Ecto neural progenitor cell (in vitro differentiated cells): ENCODE measurements at places on chromosomes 7 and 10.
A peak's percentile ranks its signal among the peaks of the same experiment; 100 is the strongest.

GRCh38 chr10:121804460-121804859 lies 123.4 kb downstream of the ATE1 start:
- no peak for DNase-seq

- no peak for DNase-seq
Measured at GRCh38 chr10:112374724-112375541, 1.0 kb downstream of the ACSL5 start.

GRCh38 chr10:128173386-128173785 lies 47.2 kb upstream of the MKI67 start:
- DNase-seq, result no peak

GRCh38 chr7:138755842-138756590 lies 41.8 kb upstream of the TMEM213 start:
- no peak for DNase-seq

GRCh38 chr7:28174901-28175661 lies 5.5 kb downstream of the JAZF1 start:
- DNase-seq, result no peak

DNA sequence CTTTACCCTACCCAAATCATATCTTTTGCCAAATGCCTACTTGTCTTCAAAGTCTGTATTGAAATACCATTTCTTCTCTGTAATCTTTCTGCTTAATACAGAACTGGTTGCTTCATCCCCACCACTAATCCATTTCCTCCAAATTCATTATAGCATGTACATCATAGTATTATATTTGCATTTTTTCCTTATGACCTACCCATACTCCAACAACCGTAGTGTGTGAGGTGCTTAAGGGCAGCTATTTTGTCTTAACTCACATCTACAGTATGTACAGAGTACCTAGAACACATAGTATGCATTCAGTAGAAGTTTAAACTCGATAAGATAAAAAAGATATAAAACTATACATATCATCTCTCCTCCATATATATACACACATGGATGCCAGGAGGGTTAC lies 23.7 kb downstream of the ACSL5 start:
- no peak for DNase-seq

- no peak for DNase-seq
Measured at GRCh38 chr10:103896225-103896624, 21.8 kb downstream of the STN1 start.

DNA sequence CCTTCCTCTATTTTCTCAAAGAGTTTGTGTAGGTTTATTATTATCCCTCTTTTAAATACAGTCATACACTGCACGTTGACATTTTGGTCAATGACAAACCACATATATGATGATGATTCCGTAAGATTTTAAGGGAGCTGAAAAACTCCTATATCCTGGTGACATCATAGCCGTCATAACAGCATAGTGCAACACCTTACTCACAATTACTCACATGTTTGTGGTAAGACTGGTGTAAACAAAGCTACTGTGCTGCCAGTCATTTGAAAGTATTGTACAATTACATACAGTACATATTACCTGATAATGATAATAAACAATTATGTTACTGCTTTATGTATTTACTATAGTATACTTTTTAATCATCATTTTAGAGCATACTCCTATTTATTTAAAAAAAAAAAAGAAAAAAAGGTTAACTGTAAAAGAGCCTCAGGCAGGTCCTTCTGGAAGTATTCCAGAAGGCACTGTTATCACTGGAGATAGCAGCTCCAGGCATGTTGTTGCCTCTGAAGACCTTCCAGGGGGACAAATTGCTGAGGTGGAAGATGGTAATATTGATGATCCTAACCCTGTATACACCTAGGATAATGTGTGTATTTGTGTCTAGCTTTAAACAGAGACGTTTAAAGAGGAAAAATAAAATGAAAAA lies 123.3 kb upstream of the CDK1 start:
- DNase-seq, result no peak

- DNase-seq, result no peak
Measured at GRCh38 chr7:134364619-134365037, 47.9 kb upstream of the SLC35B4 start.

- no peak for DNase-seq
Measured at GRCh38 chr10:73967022-73967429, 30.9 kb upstream of the VCL start.

GRCh38 chr7:47529826-47530555 lies 51.9 kb downstream of the TNS3 start:
- DNase-seq, result no peak

DNA sequence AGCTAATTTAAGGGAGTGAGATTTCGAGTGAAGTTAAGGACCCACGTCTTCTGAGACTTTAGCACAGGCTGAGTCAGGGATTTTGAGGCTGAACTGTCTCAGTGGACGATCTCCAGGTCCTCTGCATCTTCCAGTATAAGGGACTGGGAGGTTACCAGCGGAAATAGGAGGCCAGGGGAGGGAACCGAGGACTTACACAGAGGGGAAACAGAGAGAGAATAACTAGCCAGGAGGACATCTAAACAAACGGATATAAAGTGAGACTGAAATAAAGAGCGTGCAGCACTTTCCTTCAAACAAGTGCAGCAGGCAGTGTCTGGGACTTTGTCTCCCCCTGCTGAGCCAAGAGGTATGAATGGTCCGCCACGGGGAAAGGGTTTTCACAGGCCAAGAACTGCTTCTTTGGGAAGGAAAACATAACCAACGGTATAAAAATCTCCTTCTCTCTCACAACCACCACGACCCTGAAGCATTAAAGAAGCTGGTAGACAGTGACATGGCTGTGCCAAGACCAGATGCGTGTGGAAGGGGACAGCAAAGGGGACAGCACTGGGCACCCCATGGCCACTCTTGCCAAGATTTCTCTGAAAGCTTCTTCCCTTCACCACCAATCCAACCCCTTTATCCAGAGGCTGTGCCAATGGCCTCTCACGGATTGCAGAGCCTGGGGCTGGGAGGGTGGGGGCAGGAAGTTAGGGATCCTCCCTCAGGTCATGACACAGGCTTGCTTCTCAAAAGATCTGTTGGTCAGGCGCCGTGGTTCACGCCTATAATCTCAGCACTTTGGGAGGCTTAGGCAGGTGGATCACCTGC lies 72.0 kb downstream of the SLC37A3 start:
- DNase-seq, result peak; percentile 60

DNA sequence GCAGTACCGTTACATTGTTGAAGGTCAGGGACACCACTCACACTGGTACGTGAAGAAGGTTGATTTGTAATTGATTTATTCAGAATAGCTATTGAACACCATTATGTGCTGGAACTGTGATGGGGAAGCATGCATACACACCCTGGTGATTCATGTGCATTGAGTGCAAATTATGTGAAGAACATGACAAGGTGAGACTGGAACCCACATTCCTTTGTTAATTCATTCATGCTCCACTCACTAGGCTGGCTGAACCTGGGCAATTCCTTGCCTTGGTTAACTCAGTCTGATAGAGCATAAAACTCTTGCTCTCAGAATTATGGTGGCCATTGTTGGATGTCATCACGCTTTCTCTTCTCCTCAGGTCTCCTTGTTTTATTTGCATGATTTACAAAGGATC lies 67.3 kb upstream of the TPK1 start:
- no peak for DNase-seq

DNA sequence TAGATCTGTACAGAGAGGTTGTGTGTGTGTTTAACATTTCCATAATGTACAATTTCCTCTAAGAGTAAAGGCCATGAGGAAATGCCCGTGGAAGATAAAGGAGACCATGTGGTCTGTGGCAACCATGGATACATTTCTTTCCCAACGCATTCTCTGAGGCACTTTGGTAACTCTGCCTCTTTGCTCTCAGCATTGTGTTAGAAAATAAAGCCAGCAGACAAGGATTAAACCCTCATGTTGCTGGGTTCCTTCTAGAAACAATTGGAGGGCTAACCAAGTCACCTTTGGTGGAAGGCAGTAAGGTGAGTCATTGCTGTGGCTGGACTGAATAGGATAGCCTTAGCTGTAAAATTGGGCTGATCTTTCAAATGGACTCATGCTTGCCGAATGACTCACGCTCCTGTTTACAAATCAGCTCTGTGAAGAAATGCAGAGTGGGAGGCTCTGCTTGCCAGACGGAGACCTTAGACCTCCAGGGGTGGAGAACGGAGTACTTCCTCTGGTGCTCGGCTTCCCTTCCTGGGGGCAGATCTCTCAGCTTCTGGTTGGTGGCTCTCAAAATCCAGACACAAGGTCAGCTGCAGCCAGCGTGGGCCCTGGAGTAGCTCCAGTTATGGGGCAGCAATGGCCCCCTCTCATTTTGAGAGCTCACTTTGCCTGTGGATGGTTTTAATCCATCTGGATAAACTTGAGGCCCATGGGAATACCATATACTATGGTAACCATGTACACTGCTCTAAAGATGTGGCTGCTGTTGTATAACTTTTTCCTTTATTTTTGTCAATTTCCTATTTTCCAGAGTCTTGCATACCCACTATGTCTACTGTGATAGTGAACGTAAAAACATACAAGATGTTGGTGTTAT lies 137.3 kb downstream of the TCF7L2 start:
- DNase-seq, result no peak

- DNase-seq, result no peak
Measured at GRCh38 chr7:117848941-117849340, 24.3 kb downstream of the CTTNBP2 start.

DNA sequence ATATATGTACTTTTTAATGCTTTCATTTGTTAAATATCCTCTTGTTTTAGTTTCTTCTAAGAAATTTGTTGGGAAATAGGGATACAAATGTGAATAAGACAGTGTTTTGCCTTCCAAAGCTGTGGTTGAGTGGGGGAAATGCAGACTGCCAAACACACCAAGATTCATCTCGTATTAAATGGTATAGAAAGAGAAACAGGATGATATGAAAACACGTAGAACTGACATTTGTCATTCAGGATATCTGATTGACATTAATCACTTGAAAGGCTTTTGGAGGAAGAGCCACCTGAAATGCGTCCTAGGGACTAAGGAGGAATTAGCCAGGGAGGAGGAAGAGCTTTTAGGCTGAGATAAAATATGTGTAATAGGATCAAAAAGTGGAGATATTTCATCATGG lies 287.4 kb upstream of the SEMA3C start:
- DNase-seq, result no peak

DNA sequence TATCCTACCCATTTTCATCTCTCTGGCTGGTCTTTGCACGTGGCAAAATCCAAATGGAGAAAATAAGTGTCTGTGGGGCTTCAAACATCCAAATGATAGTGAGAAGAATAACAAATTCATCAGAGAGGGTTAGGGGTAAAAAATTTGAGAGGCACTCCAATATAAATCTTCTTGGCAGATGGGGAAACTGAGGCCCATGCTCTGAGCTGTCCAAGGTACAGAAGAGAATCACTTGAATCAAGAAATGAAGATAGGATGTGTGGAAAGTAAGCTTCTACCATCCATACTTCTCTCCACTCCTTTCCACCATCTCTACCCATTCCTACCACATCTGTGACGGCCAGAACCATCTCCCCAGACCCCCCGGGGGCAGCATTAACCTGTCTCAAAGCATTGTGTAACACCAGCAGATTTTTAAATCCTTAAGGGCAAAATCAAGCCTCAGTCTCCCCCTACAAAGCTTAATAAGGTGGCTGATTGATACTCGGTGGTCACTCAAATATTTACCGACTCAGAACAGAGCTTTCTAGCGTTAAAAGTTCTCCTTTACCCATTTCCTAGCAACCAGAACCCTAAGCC lies 818 bp downstream of the GOT1 start:
- DNase-seq, result no peak

GRCh38 chr7:99128076-99128950 lies 15.6 kb downstream of the SMURF1 start:
- DNase-seq, result no peak

- no peak for DNase-seq
Measured at GRCh38 chr7:47366211-47366610, 215.7 kb downstream of the TNS3 start.

DNA sequence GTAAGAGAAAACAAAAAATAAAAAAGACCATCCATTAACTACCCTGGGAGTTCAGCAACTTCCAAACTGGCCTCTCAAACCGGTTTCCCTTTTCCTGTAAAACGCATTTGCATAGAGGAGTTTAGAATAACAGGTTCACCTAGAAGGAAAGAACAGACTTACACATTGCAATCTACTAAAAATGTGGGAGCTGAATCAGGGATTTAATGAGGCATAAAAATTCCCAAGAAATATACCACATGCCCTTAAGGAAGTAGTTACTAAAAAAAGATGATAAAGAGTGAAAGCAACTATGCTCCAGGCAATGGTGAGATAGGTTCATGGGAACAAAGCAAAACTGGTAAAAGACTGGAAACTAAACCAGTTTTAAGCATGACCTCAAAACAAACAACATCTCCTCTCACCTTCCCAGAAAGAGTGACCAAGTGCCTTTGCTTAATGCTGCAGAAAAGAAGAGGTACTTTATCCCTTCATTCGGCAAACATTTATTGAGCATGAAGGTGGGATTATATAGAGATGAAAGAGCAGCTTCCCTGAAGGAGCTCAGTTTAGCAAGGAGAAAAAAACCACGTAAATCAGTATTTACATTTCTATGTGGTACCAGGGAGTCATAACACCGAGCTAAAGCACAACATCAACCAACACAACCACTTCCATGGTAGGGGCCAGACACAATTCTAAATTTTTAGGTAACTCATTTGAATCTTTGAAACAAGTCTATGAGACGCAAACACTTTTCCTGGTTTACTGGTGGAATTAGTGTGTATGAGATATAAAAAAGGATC lies 152.8 kb downstream of the SGMS1 start:
- DNase-seq, result no peak

DNA sequence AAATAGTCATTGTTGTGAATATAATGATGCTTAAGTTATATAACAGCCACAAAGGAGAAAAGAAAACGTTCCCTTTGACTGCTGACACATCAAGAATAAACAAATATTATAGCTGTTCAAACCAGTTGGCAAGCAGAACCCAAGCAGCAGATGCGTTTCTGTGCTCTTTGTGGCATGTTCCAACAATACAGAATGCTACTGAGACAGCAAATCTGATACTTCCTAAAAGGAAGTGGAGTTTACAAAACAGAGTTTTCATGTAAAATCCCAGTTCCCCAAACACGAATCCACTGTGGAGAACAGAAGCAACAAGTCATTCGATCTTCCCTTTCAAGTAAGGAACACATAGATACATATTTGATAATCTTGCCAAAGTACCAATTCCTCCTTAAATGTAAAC lies 170.9 kb upstream of the ASAH2 start:
- DNase-seq, result no peak

- no peak for DNase-seq
Measured at GRCh38 chr7:99244939-99245338, 27.7 kb upstream of the MYH16 start.

DNA sequence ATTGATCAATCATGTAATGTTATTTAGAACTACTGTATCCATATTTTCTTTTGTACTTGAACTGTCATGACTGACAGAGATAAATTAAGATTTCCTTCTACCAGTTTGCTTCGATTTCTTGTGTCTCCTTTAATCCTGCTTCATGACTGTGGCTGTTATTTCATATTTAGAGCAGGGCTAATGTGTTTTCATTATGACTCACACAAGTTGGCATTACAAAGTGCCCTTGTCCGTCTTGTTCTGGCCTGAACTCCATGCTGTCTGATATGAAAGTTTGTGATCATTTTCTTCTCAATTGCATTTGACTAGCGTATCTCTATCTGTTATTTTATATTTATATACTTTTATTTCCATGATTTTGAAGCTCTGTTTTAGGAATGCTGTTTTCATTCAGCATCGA lies 344.1 kb upstream of the PRKCQ start:
- no peak for DNase-seq

GRCh38 chr10:90964781-90965465 lies 44.0 kb upstream of the ANKRD1 start:
- no peak for DNase-seq

GRCh38 chr7:13312307-13312706 lies 624.9 kb downstream of the ARL4A start:
- DNase-seq, result no peak
